ENCODE measurements at places on chromosomes 12 and 14.

DNA sequence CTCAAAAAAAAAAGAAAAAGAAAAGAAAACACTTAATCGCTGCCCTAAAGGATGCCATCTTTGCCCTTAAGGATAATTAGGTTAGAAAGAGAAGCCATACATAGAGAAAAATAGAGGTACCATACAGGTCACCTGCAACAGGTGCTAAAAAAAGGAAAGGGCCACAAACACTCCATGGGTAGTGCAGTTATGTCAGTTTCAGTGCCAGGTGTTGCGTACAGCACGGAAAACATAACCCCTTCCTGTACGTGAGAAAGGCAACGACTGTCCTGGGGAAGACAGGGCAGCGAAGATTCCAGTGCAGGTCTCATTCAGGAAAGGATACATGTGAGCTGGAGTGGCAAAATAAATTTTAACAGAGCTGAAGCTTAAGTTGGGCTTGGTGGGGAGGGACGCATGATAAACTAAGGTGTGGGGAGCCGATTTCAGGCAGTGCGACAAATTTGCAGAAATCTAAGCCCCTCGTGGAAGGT, 553 bp upstream of the DAZAP2 start:
- DNase-seq: no peak

DNA sequence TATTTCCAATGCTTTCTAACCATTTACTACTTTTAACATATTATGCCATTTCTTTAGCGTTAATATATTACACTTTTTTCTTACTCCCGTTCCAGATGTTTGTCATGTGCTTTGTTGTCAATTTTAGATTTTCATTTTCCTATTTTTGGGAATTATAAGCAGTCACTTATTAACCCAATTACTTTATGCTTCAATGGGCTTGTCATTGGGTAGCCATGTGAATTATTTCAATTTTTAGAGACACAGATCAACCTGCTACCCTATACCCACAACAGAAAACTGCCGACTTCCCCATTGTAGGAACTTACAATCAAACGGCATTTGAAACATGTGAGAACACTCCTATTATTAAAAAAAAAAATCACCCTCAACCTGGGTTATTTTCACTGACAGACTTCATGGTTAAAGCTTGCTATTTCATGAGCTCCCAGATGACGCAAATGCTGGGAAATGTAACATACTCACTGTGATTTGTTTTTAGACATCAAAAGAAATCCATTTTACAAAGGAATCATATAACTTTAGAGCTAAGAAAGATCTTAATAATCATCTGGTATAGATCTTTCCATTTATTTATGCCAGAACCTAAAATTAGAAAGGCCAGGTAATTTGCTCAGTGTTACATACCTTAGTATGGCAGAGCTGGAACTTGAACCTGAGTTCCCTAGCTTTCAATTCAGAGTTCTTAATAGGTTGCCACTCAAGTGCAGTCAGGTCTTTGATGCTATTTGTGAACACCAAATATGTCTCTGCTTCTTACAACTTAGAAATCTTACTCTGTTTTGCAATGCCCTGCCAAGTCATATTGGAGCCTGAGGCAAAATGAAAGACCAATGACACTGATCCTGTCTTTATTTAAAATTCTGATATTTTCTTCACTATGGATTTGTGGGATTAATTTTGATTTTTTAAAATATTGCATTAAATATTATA, 340.4 kb downstream of the RAD51B start:
- DNase-seq: no peak

- DNase-seq: no peak
These were observed 15.5 kb downstream of the PKP2 start for GRCh38 chr12:32881107-32881506.

DNA sequence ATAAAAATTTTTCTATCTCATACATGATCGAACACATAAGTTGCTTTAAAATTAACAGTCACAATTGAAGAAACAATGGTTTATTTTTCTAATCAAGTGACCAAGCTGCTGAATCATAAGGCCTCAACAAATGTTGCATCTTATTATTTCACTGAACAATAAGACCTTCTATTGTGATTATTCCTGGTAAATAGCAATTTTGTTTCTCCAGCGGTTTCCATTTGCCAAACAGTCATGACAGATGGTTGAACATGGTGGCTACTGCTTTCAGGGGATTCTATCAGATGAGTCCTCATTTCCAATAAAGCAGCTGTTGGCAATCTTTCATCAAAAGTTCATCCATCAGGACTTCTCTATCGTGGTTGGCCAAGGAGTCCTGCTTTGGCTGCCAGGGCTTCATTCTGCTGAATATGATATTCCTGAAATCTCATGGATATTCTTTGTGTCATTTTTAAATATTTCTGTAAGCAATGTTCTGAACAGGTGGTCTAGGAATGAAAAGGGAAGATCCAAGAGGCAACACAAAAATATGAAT, 13.0 kb downstream of the TOMM20L start:
- no peak for DNase-seq

DNA sequence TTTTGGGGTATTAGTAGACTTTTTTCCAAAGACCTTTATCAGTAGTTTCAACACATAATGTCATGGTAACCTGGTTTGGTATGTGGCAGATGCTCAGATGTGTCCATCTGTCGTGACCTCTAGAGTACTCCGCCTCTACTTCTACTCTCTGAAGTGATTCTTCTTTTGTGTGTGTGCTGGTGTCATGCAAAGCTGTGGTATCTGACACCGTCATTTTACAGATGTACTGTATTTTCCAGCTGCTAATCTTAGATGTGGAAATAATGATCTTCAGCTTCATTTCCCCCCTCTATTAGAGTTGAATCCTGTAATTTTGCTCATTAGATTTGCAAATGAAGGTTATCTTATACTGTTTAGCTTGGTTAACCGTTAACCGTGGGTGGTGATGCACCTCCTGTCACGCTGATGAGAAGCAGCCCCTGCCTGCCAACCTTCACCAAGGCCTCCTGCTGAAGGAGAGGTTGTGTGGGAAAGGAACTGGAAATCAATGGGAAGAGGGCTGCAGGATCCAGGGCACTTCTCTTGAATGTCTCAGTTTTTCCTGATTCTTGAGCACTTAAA, 222.4 kb upstream of the AMIGO2 start:
- no peak for DNase-seq

All from fibroblast of skin of right biceps (primary cell).